ENCODE measurements at places on chromosomes 2 and 18. TPM values are rescaled to one million over a fixed set of nuclear protein-coding genes. Genes with fewer than 3 reads are reported as not detected.

GRCh38 chr2:187390891-187391290 is 57.2 kb downstream of the CALCRL start:
- no peaks in the 10 kb centered on the region for H3K4me1 ChIP-seq
- no peak overlapping the region for H3K27ac ChIP-seq
- no peaks in the 10 kb centered on the region for H3K27me3 ChIP-seq

Gene UGT1A1
- total RNA-seq, result not detected

DNA sequence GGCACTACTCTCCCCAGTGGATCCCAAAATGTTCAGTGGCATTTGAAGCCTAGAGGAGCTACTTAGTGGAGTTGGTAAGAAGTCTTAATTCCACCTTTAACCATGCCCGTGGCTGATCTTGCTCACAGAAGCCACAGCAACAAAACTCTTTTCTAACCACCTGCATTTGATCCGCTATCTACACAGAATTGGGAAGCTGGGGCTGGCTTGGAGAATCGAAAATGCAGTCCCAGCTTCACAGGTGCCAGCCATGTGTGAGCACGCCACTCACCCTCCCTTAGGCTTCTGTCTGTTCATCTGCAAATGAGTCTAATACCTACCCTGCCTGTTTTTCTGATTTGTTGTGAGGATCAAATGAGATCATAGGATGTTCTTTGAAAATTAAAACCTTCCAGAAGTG is 182.6 kb downstream of the BCL11A start:
- no peaks in the 10 kb centered on the region for H3K36me3 ChIP-seq
- no peak overlapping the region for H3K4me3 ChIP-seq
- DNase-seq, result no peak

DNA sequence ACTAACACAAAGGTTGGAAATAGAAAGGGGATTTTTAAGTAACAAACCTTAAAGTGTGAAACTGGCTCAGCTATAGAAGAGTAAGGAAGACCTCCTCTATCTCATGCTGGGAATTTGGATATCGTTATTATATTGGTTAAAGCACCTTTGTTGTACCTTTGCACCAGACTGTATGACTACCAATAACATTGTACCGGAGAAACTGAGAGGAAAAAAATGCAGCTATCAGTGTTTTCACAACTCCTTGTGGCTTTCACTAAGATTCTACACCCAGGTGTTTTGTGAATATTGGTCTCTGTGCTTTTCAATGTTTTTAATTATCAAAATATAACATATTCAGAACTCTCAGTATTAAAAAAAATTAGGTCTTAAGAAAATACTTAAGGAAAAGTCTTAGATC is 48.7 kb downstream of the DTNB start:
- DNase-seq, result no peak
- no peaks in the 10 kb centered on the region for H3K4me1 ChIP-seq
- H3K4me3 ChIP-seq, result no peak overlapping the region
- H3K27me3 ChIP-seq, result no peaks in the 10 kb centered on the region
- H3K36me3 ChIP-seq, result peaks cover 18% of the 10 kb centered on the region

Gene PKP4
- 36.3 TPM for total RNA-seq

DNA sequence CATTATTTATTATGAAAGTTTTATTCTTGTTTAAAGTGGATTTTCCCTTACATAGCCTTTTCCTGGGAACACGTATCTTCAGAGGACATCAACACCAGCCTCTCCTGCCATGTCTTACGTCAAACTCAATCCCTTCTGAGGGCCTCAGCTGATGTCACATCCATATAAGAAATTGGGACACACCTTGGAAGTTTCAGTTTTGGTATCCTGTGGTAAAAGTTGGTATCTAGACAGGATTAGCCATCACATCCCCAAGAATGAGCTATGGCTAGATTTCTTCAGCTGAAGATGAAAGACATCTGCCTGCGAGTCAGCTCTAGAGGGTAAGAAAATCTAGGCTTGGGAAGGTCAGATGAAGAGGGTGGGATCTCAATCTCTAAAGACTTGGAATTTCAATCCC is 75.8 kb upstream of the ZNF516 start:
- no peak for DNase-seq
- H3K27ac ChIP-seq, result no peak overlapping the region
- H3K27me3 ChIP-seq, result peaks cover 7% of the 10 kb centered on the region
- no peak overlapping the region for H3K4me3 ChIP-seq

GRCh38 chr2:101762451-101763171 is 65.1 kb downstream of the MAP4K4 start:
- peaks cover 58% of the 10 kb centered on the region for H3K4me1 ChIP-seq
- no peak for DNase-seq
- H3K36me3 ChIP-seq, result peaks cover 9% of the 10 kb centered on the region

DNA sequence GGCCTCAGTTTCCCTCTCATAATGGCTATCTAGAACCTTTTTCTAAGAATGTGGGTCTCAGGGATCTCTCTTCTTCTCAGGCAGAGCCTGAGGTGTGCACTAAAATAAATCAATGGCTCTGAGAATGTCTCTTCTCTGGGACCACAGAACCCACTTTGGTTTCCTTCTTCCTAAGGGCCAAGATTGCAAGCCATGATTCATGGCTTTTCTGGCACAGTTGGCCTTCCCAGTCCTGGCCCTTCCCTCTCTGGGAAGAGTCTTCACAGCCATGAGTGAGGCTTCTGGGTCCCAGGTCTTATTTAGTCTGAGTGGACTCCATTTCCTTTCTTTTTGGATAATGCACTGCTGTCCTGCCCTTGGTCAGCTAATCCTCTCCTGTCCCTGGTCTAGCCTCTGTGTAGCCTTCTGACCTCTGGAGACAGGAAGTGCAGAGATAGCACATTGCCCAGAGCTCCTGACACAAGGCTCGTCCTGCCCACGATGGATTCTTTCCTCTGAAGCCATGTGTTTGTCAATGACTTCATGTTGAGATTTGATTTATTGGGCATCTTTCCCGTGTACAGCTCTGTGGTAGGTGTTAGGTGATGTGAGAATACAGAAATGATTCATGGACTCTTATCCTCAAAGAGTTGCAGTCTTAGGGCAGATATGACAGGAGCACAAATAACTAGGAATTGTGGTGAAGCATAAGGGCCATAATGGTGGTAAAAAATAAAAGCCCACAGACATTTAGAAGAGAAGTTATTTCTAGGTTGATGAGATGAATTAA is 245.0 kb downstream of the CLIP4 start:
- no peak overlapping the region for H3K4me3 ChIP-seq
- DNase-seq, result no peak
- no peaks in the 10 kb centered on the region for H3K36me3 ChIP-seq
- H3K4me1 ChIP-seq, result no peaks in the 10 kb centered on the region
- peaks cover 24% of the 10 kb centered on the region for H3K27me3 ChIP-seq

Gene HOXD1
- not detected for total RNA-seq

GRCh38 chr2:120794716-120795115 is 59.0 kb downstream of the GLI2 start:
- H3K4me3 ChIP-seq, result no peak overlapping the region
- H3K27me3 ChIP-seq, result no peaks in the 10 kb centered on the region
- no peaks in the 10 kb centered on the region for H3K36me3 ChIP-seq
- no peaks in the 10 kb centered on the region for H3K4me1 ChIP-seq
- H3K27ac ChIP-seq, result no peak overlapping the region
- no peak for DNase-seq

- DNase-seq, result no peak
- no peaks in the 10 kb centered on the region for H3K4me1 ChIP-seq
- H3K36me3 ChIP-seq, result no peaks in the 10 kb centered on the region
- H3K4me3 ChIP-seq, result no peak overlapping the region
Observed at GRCh38 chr18:8298186-8298585, 311.1 kb upstream of the RAB12 start.

- DNase-seq, result no peak
- no peaks in the 10 kb centered on the region for H3K4me1 ChIP-seq
- no peak overlapping the region for H3K27ac ChIP-seq
- no peaks in the 10 kb centered on the region for H3K36me3 ChIP-seq
- peaks cover 3% of the 10 kb centered on the region for H3K27me3 ChIP-seq
- no peak overlapping the region for H3K4me3 ChIP-seq
Observed at GRCh38 chr18:10604182-10604581, 78.4 kb downstream of the NAPG start.

DNA sequence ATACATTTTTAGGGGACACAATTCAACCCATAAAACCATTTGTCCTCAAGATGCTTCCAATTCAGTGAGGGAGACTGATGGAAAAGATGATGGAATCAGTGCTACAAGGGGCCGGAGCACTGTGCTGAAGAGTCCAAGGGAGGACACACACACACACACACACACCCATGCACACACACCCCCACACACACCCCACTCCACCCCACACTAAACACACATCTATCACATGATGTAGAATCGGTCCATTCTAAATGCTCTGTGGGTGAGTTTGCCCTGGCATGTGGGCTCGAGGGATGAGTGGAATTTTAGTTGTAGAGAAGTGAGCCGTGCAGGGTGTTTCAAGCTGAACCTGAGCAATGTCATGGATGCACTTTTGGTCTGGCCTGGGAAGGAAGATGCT is 41.1 kb downstream of the PRKCE start:
- H3K27ac ChIP-seq, result no peak overlapping the region
- no peak for DNase-seq
- no peaks in the 10 kb centered on the region for H3K27me3 ChIP-seq
- H3K4me3 ChIP-seq, result no peak overlapping the region
- H3K4me1 ChIP-seq, result no peaks in the 10 kb centered on the region

GRCh38 chr2:11546072-11546471 is 12.2 kb downstream of the GREB1 start:
- H3K4me1 ChIP-seq, result no peaks in the 10 kb centered on the region
- no peak overlapping the region for H3K4me3 ChIP-seq

DNA sequence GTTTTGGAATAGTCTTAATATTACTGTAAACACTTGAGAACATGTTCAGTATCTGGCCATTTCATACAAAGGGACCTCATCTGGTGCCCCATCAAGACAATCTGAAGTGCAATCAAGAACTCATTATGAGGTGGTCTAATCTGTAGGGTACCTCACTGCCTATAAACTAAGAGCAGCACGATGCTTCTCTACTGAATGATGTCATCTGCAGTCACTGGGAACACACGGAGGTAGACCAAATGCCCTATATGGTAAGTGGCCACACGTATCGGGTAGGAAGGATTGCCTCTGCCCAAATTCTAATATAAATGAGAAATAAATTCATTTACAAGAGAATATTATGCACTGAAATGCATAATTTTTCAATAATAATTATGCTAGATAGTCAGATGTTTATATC is 90.4 kb downstream of the SLC8A1 start:
- H3K4me3 ChIP-seq, result no peak overlapping the region
- H3K4me1 ChIP-seq, result peaks cover 7% of the 10 kb centered on the region
- H3K36me3 ChIP-seq, result no peaks in the 10 kb centered on the region
- DNase-seq, result no peak
- H3K27ac ChIP-seq, result no peak overlapping the region

Gene IL1RL1
- total RNA-seq, result 0.12 TPM

GRCh38 chr2:149021271-149021719 is 17.2 kb upstream of the LYPD6B start:
- H3K4me3 ChIP-seq, result no peak overlapping the region
- H3K27ac ChIP-seq, result no peak overlapping the region
- DNase-seq, result no peak
- peaks cover under 1% of the 10 kb centered on the region for H3K27me3 ChIP-seq
- peaks cover 1% of the 10 kb centered on the region for H3K4me1 ChIP-seq

DNA sequence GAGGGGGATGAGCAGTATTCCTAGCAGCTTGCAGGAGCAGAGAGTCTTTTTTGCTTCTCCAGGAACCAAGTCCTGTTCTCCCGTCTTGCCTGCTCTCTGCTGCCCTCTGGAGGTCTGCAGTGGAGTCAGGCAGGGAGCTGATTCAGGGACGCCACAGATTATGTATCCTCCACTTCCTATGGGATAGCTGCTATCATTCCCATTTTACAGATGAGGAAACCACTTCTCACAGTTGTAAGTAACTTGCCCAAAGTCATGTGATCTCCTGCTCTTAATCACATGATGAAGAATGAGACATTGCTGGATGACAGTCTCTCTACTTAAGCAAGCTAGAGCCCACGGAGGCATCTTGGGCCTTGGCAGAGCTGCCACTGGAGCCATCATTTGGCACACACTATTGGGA is 8.3 kb downstream of the SLC4A5 start:
- H3K4me3 ChIP-seq, result no peak overlapping the region
- no peaks in the 10 kb centered on the region for H3K27me3 ChIP-seq
- peak; percentile 80 for DNase-seq
- peaks cover 6% of the 10 kb centered on the region for H3K4me1 ChIP-seq
- H3K27ac ChIP-seq, result no peak overlapping the region
- no peaks in the 10 kb centered on the region for H3K36me3 ChIP-seq

Gene MC5R
- not detected for total RNA-seq

- no peak overlapping the region for H3K4me3 ChIP-seq
- H3K27ac ChIP-seq, result no peak overlapping the region
- H3K36me3 ChIP-seq, result no peaks in the 10 kb centered on the region
- no peak for DNase-seq
- peaks cover 45% of the 10 kb centered on the region for H3K27me3 ChIP-seq
Observed at GRCh38 chr2:162174746-162175145, 22.7 kb upstream of the GCG start.

- H3K4me3 ChIP-seq, result no peak overlapping the region
- no peak overlapping the region for H3K27ac ChIP-seq
- H3K36me3 ChIP-seq, result peaks cover 6% of the 10 kb centered on the region
- no peaks in the 10 kb centered on the region for H3K4me1 ChIP-seq
Observed at GRCh38 chr2:15191789-15192188, 369.3 kb downstream of the NBAS start.

Gene RUFY4
- 2.7 TPM for total RNA-seq

GRCh38 chr2:97819754-97820153 is 106.4 kb downstream of the ZAP70 start:
- DNase-seq, result no peak
- no peaks in the 10 kb centered on the region for H3K27me3 ChIP-seq
- no peak overlapping the region for H3K4me3 ChIP-seq
- H3K36me3 ChIP-seq, result peaks cover 6% of the 10 kb centered on the region

DNA sequence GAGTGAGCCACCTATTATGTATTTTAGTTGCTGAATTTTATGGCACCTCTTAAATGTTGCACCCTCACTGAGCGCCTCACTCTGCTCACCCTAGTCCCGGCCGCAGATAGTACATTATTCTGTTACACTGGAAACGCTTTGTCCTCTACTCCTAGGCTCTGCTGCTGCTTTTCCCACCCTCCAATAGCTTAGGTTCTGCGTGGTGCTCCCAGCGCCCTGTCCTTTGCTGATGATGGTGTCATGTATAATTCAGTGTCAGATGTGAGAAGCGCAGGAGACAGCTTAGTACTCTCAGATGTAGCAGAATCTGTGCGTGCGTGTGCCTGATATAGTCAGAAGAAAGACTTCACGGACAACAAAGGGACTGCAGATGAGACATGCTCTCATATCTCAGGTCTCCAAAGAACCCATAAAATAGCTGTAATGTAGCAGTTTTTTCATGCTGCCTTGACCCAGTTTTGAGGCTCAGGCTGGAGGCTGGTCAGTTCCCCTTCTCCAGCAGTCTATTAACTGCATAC is 1.4 kb upstream of the REEP1 start:
- DNase-seq, result no peak
- H3K27ac ChIP-seq, result no peak overlapping the region
- H3K27me3 ChIP-seq, result peaks cover 76% of the 10 kb centered on the region
- H3K4me3 ChIP-seq, result no peak overlapping the region
- H3K4me1 ChIP-seq, result peaks cover 16% of the 10 kb centered on the region

Gene TGFA
- 0.07 TPM for total RNA-seq

- peaks cover 68% of the 10 kb centered on the region for H3K4me1 ChIP-seq
- H3K27ac ChIP-seq, result no peak overlapping the region
- no peak for DNase-seq
- H3K27me3 ChIP-seq, result no peaks in the 10 kb centered on the region
- no peak overlapping the region for H3K4me3 ChIP-seq
- H3K36me3 ChIP-seq, result peaks cover 10% of the 10 kb centered on the region
Observed at GRCh38 chr2:136324966-136325365, 207.0 kb upstream of the CXCR4 start.

- H3K4me1 ChIP-seq, result no peaks in the 10 kb centered on the region
- peaks cover under 1% of the 10 kb centered on the region for H3K27me3 ChIP-seq
- H3K27ac ChIP-seq, result no peak overlapping the region
- no peak for DNase-seq
- no peak overlapping the region for H3K4me3 ChIP-seq
- no peaks in the 10 kb centered on the region for H3K36me3 ChIP-seq
Observed at GRCh38 chr2:205343103-205343502, 339.2 kb upstream of the NRP2 start.
